ENCODE measurements at places on chromosomes 6 and 20.

- DNase-seq: no peak
Observed at GRCh38 chr20:22490287-22491193, 93.8 kb downstream of the FOXA2 start.

GRCh38 chr20:16167423-16168130, 405.7 kb downstream of the KIF16B start:
- H3K27ac ChIP-seq: no peak overlapping the region
- no peak for DNase-seq
- H3K4me1 ChIP-seq: no peaks in the 10 kb centered on the region
- H3K27me3 ChIP-seq: no peaks in the 10 kb centered on the region
- H3K36me3 ChIP-seq: no peaks in the 10 kb centered on the region
- no peak overlapping the region for H3K4me3 ChIP-seq

DNA sequence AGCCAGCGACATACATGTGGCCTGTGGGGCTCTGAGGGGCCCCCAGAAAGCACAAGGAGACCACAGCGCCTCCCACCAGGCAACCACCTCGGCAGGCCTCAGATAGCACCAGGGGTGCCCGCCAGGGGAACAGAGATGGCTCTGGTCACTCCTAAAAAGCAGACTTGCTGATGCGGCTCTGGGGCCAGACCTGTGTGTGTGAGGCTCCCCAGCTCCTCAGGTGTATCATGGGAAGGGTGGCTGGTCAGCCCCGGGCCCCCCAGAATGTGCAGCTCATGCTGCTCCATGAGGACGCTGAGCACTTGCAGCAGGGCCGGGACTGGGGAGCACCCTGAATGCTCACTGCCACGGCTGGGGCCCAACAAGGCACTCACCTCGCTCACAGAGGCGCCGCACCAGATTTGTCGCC, 60.2 kb downstream of the PYGB start:
- no peak overlapping the region for H3K4me3 ChIP-seq
- H3K4me1 ChIP-seq: peaks cover 30% of the 10 kb centered on the region
- H3K27me3 ChIP-seq: no peaks in the 10 kb centered on the region
- H3K36me3 ChIP-seq: peaks cover 4% of the 10 kb centered on the region

- H3K27me3 ChIP-seq: peaks cover 11% of the 10 kb centered on the region
- H3K27ac ChIP-seq: no peak overlapping the region
- no peak overlapping the region for H3K4me3 ChIP-seq
- DNase-seq: no peak
- H3K36me3 ChIP-seq: no peaks in the 10 kb centered on the region
Observed at GRCh38 chr6:127249621-127250020, 17.0 kb upstream of the RNF146 start.

- H3K27me3 ChIP-seq: peaks cover 39% of the 10 kb centered on the region
- H3K4me1 ChIP-seq: peaks cover 15% of the 10 kb centered on the region
- peak within 1 kb of the TSS; percentile 73 for H3K4me3 ChIP-seq
- no peak within 1 kb of the TSS for H3K27ac ChIP-seq
- no peaks in the 10 kb centered on the region for H3K36me3 ChIP-seq
Observed at GRCh38 chr6:116370760-116371119, at the start of gene DSE. Gene DSE (plus strand): TSS chr6:116370947. CDS start chr6:116399251, 28,304 bp downstream.

DNA sequence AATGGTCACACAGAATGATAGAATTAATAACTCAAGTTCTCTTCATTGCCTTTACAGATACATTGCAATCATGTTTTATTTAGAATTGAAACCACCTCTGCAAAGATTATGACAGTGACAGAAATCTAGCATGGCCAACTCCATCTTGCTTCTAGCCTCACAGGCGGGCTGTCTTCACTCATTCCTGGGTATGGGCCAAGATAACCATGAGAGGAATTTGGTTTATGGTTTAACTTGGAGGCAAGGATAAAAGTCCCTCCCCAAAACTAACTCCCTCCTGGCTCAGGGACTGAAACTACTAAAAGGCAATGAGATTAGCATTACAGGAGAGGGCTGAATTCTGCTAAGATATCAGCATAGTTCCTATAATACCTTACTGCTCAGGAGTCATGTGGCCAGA, 95.2 kb upstream of the CST7 start:
- H3K27ac ChIP-seq: no peak overlapping the region
- H3K27me3 ChIP-seq: peaks cover 18% of the 10 kb centered on the region
- H3K36me3 ChIP-seq: peaks cover 1% of the 10 kb centered on the region
- H3K4me1 ChIP-seq: peaks cover 7% of the 10 kb centered on the region
- H3K4me3 ChIP-seq: no peak overlapping the region

DNA sequence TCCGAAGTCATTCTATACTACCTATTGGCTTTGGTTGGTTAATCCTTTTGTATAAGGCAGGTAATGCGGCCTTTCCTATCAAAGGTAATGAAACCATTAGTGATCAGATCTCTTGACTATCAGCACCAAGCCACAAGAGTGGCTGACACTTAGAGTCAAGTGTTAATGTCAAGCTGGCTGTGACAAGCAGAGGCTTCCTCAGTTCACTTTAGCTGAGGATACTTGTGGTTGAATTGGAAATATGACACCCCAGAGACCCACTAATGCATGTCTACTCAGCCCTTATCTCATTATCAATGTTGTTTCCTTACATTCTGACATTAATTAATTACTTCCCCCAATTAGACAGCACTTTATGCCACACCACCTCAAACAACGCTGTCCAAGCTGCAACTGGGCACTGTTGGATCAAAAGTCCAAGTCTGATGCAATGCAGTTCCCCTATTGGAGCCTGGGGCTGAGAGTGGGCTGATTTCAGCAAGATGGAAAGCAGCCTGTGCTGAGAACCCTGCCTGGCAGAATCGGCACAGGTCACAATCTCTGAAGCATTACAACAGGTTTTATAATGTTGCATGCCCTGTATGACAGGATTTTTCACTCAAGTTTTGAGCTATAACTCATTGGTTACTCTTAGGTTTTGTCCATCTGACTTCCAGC, 273.5 kb downstream of the COL12A1 start:
- H3K4me3 ChIP-seq: no peak overlapping the region
- no peaks in the 10 kb centered on the region for H3K36me3 ChIP-seq
- no peaks in the 10 kb centered on the region for H3K4me1 ChIP-seq
- no peak overlapping the region for H3K27ac ChIP-seq
- DNase-seq: no peak

- H3K27me3 ChIP-seq: peaks cover 50% of the 10 kb centered on the region
- H3K36me3 ChIP-seq: no peaks in the 10 kb centered on the region
- no peaks in the 10 kb centered on the region for H3K4me1 ChIP-seq
- no peak overlapping the region for H3K4me3 ChIP-seq
- DNase-seq: no peak
Observed at GRCh38 chr6:27321901-27322300, 9.8 kb upstream of the POM121L2 start.

GRCh38 chr20:22383156-22383555, 201.2 kb downstream of the FOXA2 start:
- no peaks in the 10 kb centered on the region for H3K27me3 ChIP-seq
- H3K4me3 ChIP-seq: no peak overlapping the region
- H3K27ac ChIP-seq: no peak overlapping the region
- no peaks in the 10 kb centered on the region for H3K36me3 ChIP-seq
- no peak for DNase-seq
- peaks cover 1% of the 10 kb centered on the region for H3K4me1 ChIP-seq

DNA sequence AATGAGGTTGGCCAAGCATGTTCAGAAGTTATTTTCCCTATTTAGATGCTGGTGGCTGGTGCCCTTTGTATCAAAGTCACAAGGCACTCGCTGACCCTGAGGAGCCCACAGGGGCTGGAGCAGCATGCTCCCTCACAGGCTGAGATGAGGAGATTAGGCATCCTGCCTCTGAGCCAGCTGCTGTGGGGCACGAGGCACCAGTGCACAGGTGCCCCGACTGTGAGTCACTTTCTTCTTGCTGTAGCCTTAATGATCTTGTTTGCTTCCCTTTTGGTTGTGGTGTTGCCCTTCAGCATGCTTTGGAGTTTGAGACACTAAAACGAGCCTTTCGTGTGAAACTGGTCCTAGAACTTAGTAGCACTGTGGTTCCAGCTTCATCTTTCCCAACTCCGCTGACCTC, 4.3 kb downstream of the PSMG4 start:
- no peak overlapping the region for H3K4me3 ChIP-seq
- no peaks in the 10 kb centered on the region for H3K27me3 ChIP-seq
- H3K36me3 ChIP-seq: peaks cover 21% of the 10 kb centered on the region
- DNase-seq: no peak
- H3K27ac ChIP-seq: no peak overlapping the region
- H3K4me1 ChIP-seq: peaks cover 46% of the 10 kb centered on the region

- H3K27ac ChIP-seq: no peak overlapping the region
- H3K36me3 ChIP-seq: no peaks in the 10 kb centered on the region
Observed at GRCh38 chr6:69584536-69584912, 212.3 kb downstream of the LMBRD1 start.

DNA sequence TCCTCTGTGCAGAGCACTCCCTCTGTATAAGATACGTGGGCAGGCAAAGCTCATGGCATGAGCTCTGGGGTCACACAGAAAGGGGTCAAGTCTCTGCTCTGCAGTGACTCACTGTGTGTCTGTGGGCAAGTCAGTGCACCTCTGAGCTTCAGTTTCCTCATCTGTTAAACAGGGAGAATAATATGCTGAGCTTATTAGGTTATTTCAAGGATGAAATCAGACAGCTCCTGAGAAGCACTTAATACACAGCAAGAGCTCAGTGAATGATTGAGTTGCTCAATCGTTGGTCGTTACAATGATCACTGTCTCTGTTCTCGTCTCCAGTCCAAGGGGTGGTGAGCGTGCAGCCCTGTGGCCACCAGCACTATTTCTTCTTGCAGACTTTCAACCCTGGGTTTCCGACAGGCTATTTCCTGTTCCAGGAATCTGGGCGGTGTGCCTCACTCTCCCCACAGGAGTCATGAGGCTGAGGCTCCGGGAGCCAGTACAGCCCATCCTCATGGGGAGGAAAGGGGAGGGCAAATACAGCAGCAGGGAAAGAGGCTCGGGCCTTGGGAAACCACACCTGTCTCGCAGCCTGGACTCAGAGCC, 28.9 kb downstream of the KIAA1755 start:
- no peak for DNase-seq
- H3K27ac ChIP-seq: no peak overlapping the region
- no peak overlapping the region for H3K4me3 ChIP-seq
- no peaks in the 10 kb centered on the region for H3K36me3 ChIP-seq
- H3K4me1 ChIP-seq: peaks cover 6% of the 10 kb centered on the region
- peaks cover 2% of the 10 kb centered on the region for H3K27me3 ChIP-seq

DNA sequence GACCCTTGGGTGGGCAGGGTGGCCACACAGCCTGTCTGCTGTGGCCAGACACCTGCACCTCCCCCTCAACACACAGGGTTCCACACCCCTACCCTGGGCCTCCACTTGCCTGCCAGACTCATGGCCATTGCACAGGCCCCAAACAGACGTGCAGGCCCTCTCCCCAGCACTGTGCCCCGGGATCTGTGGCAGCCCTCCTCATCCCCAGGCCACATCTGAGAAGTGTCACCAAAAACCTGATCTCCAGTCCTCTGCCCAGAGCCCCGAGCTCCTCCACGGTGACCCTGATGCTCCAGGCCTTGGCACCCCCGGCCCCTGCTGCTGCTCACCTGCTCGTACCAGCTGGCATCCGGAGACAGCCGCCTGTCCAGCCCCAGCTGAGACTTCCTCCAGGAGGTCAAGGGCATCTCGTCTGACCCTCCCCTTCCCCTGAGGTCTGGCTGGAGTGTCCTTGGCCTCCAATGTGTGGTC, 160.1 kb downstream of the DLL1 start:
- no peaks in the 10 kb centered on the region for H3K27me3 ChIP-seq
- no peak overlapping the region for H3K4me3 ChIP-seq
- H3K36me3 ChIP-seq: no peaks in the 10 kb centered on the region
- no peak for DNase-seq
- no peak overlapping the region for H3K27ac ChIP-seq

- no peak overlapping the region for H3K4me3 ChIP-seq
- no peak for DNase-seq
- no peaks in the 10 kb centered on the region for H3K27me3 ChIP-seq
- peaks cover 31% of the 10 kb centered on the region for H3K4me1 ChIP-seq
- H3K36me3 ChIP-seq: peaks cover 10% of the 10 kb centered on the region
- H3K27ac ChIP-seq: no peak overlapping the region
Observed at GRCh38 chr6:157645201-157645795, 177.7 kb upstream of the SNX9 start.

GRCh38 chr20:51668515-51668914, 99.7 kb downstream of the ATP9A start:
- no peak overlapping the region for H3K27ac ChIP-seq
- peaks cover 8% of the 10 kb centered on the region for H3K4me1 ChIP-seq
- peaks cover 10% of the 10 kb centered on the region for H3K27me3 ChIP-seq
- no peak for DNase-seq
- H3K4me3 ChIP-seq: no peak overlapping the region
- no peaks in the 10 kb centered on the region for H3K36me3 ChIP-seq

DNA sequence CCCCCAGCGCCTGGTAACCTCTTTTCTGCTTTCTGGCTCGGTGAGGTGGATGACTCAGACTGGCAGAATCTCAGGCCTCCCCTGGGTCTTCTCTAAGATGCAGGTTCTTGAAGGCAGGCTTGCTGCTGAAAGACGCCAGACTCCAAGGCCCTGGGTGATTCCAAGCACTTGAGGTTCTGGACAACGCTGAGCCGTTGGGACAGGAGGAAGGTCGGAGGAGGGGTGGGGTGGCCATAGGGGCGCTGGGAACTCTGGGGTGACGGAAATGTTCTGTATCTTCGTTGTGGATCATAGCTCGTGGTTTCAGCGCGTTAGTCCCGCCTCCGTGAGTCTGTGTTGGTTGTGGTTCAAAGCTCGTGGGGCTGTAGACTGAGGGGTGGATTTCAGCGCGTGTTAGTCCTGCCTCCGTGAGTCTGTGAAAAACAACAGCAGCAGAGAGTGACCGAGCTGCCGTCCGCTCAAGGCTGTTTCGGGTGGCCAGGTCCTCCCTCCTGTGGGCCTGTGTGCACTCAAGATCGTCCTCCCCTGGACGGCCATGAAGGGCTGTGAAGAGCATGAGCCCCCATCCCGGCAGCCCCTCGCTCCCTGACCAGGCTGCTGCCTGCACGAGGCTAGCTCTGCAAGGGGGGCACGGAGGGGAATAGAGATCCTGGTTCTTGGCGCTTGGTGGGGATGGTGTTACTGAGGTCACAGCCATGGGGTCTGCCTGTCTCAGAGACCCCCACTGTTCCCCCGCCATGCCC, 7.7 kb downstream of the NTSR1 start:
- H3K27ac ChIP-seq: peak overlapping the region; percentile 78
- peaks cover 24% of the 10 kb centered on the region for H3K4me1 ChIP-seq
- H3K36me3 ChIP-seq: peaks cover 14% of the 10 kb centered on the region
- peaks cover 35% of the 10 kb centered on the region for H3K27me3 ChIP-seq

DNA sequence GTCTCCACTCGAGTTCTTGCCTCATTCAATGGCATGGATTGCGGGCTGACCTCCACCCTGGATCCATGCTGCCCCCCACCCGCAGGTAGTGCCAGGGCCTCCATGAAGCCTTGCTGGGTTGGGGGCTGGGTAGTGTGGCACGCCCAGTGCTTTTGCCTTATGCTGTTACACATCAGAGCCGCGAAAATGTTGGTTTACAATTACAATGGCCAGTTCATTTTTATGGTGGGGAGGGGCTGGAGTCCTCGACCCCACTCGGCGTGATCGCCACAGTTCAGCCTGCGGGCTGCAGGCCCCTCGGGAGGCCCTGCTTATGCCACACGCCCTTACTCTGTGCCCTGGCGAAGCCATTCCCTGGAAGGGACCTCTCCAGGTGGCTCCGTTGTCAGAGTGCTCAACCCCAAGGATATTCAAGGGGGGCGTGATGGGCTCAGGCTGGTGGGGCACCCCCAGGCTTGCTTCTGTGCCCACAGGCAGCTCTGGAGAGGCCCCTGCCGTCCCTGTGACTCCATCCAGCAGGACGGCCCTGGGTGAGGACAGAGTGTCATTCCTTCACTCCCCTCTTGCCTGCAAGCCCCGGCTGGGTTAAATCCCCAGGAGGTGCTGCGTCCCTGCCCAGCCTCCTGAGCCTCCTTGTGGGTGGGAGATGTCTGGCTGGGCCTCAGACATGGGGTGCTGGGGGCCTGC, 14.8 kb downstream of the ITPA start:
- peak overlapping the region; percentile 88 for H3K27ac ChIP-seq
- H3K36me3 ChIP-seq: peaks cover 13% of the 10 kb centered on the region
- no peak for DNase-seq
- H3K27me3 ChIP-seq: no peaks in the 10 kb centered on the region
- peaks cover 22% of the 10 kb centered on the region for H3K4me1 ChIP-seq

Measured in activated CD4-positive, alpha-beta T cell treated with anti-CD3 and anti-CD28 coated beads, Interleukin-2, amount 10 ng/mL, durations not matched to agents 7 days and 5 days (primary cell).